ENCODE measurements at places on chromosomes 11 and 22.

- DNase-seq: no peak
Observed at GRCh38 chr11:4682623-4683419, 14.8 kb downstream of the OR51E2 start.

- no peak for DNase-seq
Observed at GRCh38 chr22:26756675-26757293, 99.4 kb downstream of the MIAT start.

GRCh38 chr11:134478176-134478575 is 66.1 kb upstream of the B3GAT1 start:
- no peak for DNase-seq

- DNase-seq: no peak
Observed at GRCh38 chr11:111334532-111335502, 36.5 kb downstream of the POU2AF3 start.

- DNase-seq: no peak
Observed at GRCh38 chr11:73614591-73614990, 16.7 kb upstream of the FAM168A start.

DNA sequence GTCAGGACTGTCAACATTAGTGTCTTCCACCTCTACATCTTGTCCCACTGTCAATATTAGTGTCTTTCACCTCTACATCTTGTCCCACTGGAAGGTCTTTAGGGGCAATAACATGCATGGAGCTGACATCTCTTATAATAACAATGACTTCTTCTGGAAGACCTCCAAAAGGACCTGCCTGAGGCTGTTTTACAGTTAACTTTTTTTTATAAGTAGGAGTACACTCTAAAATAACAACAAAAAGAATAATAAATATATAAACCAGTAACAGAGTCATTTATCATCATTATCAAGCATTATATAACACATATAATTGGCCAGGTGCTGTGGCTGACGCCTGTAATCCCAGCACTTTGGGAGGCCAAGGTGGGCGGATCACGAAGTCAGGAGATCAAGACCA is 57.5 kb downstream of the PAK1 start:
- no peak for DNase-seq
